Activated CD8-positive, alpha-beta memory T cell treated with anti-CD3 and anti-CD28 coated beads, Interleukin-2, amount 10 ng/mL, durations not matched to agents 7 days and 5 days (primary cell): ENCODE measurements at places on chromosomes 11 and 22.

DNA sequence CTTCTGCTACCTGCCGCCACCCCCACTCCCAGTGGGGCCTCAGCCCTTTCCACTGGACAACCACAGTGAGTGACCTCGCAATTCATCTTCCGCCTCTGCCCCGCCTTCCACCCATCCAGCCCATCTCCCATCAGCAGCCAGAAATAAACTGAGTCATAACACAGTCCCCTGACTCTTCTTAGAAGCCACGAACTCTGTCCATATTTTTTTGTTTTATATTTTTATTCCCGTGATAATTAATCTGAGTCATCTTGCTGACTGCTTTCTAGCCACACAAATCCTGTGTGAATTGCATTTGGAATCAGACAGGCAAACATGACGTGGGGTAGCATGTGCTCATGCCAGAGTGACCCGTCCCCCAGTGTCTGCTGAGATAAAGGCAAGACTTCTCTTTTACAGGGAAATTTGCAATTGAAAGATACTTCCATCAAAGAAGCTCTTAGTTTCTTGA lies 7.0 kb downstream of the FADD start:
- peaks cover 31% of the 10 kb centered on the region for H3K4me1 ChIP-seq
- H3K4me3 ChIP-seq = no peak overlapping the region
- no peak for DNase-seq
- no peak overlapping the region for H3K27ac ChIP-seq

GRCh38 chr11:47177229-47177845 lies 658 bp upstream of the ARFGAP2 start:
- peak overlapping the region; percentile 94 for H3K4me3 ChIP-seq
- DNase-seq = peak; percentile 87
- H3K27ac ChIP-seq = peak overlapping the region; percentile 100
- peaks cover 47% of the 10 kb centered on the region for H3K4me1 ChIP-seq
- H3K27me3 ChIP-seq = no peaks in the 10 kb centered on the region

- no peaks in the 10 kb centered on the region for H3K4me1 ChIP-seq
- H3K4me3 ChIP-seq = no peak overlapping the region
- no peak overlapping the region for H3K27ac ChIP-seq
- DNase-seq = no peak
Measured at GRCh38 chr11:102252339-102252891, 64.9 kb upstream of the BIRC3 start.

DNA sequence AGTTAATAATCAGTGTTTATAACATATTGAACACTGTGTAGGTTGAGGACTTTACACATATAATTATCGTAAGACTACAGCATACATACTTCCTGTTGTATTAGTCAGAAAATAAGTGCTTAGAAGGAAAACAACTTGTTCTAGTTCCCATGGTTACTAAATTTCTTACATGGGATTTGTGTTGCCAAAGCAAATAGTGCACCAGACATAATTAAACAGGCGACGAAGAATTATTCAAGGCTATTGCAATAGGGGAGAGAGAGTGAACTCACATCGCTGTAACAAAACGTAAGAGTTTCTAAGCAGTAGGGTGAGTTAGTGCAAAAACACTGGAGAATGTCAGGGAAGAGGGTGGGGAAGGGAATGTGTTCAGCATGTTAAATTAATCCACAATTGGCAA lies 347.8 kb downstream of the CNTN5 start:
- H3K4me1 ChIP-seq = no peaks in the 10 kb centered on the region
- no peaks in the 10 kb centered on the region for H3K36me3 ChIP-seq
- DNase-seq = no peak
- no peak overlapping the region for H3K4me3 ChIP-seq
- H3K27ac ChIP-seq = no peak overlapping the region

- peak overlapping the region; percentile 68 for H3K27ac ChIP-seq
- no peaks in the 10 kb centered on the region for H3K27me3 ChIP-seq
- H3K36me3 ChIP-seq = peaks cover 32% of the 10 kb centered on the region
- peaks cover 66% of the 10 kb centered on the region for H3K4me1 ChIP-seq
- no peak for DNase-seq
Measured at GRCh38 chr11:63855975-63856374, 17.1 kb downstream of the MARK2 start.

GRCh38 chr11:119974467-119974866 lies 163.4 kb downstream of the TRIM29 start:
- no peak overlapping the region for H3K4me3 ChIP-seq
- no peaks in the 10 kb centered on the region for H3K4me1 ChIP-seq
- DNase-seq = no peak
- H3K36me3 ChIP-seq = no peaks in the 10 kb centered on the region
- no peak overlapping the region for H3K27ac ChIP-seq
- no peaks in the 10 kb centered on the region for H3K27me3 ChIP-seq

DNA sequence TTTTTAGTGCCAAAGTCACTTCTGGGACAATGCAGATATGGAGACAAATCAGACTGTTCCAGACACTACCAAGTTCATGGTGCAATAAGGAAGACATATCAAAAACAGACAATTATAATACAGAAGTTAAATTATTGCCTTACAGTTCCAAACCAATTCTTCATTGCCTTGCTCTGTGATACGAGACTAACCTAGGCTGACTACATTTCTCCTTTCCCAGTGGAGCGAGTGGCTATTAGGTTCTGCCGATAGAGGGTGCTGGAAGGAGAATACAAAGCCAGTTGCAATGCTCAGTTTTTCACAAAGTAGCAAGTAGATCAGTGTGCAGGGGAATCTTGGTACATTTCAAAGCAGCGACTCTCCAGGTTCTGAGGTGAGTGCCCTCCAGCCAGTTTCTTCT lies 67.8 kb downstream of the FAM168A start:
- no peak for DNase-seq
- H3K36me3 ChIP-seq = peaks cover 1% of the 10 kb centered on the region
- H3K27me3 ChIP-seq = no peaks in the 10 kb centered on the region
- no peak overlapping the region for H3K27ac ChIP-seq
- peaks cover 4% of the 10 kb centered on the region for H3K4me1 ChIP-seq

- no peak overlapping the region for H3K4me3 ChIP-seq
- DNase-seq = no peak
- H3K4me1 ChIP-seq = peaks cover 51% of the 10 kb centered on the region
- no peaks in the 10 kb centered on the region for H3K27me3 ChIP-seq
Measured at GRCh38 chr22:43007519-43008102, 7.3 kb downstream of the PACSIN2 start.

DNA sequence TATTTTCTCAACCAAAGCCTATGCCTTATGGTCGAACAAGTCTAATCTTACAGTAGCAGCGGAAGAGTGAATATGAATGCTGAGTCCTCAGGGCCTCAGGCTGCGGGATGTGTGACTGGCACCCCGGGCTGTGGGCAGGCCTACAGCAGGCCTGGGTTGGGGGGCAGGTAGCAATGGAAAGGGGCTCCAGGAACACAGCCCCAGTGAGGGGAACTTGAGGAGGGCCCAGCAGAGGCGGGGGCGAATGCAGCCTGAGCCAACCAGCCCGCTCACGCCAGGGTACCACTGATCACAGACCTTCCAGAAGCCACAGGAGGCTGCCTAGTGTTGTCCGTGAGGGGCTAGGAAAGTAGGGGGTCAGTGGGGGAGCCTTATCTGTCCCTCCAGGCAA lies 11.3 kb upstream of the CD5 start:
- no peak for DNase-seq
- peak overlapping the region; percentile 83 for H3K27ac ChIP-seq
- H3K4me1 ChIP-seq = peaks cover 48% of the 10 kb centered on the region
- H3K4me3 ChIP-seq = peak overlapping the region; percentile 62
- no peaks in the 10 kb centered on the region for H3K27me3 ChIP-seq

GRCh38 chr11:78262691-78263090 lies 74.0 kb downstream of the USP35 start:
- no peak overlapping the region for H3K4me3 ChIP-seq
- H3K27ac ChIP-seq = no peak overlapping the region
- peaks cover 2% of the 10 kb centered on the region for H3K4me1 ChIP-seq

- no peaks in the 10 kb centered on the region for H3K36me3 ChIP-seq
- peaks cover 2% of the 10 kb centered on the region for H3K27me3 ChIP-seq
- H3K27ac ChIP-seq = no peak within 1 kb of the TSS
- no peak for DNase-seq
Measured at GRCh38 chr11:60088364-60088763, at the start of gene MS4A2. Gene MS4A2 (plus strand): TSS chr11:60088664. CDS start chr11:60088766, 102 bp downstream.

- no peak overlapping the region for H3K4me3 ChIP-seq
- H3K4me1 ChIP-seq = no peaks in the 10 kb centered on the region
- DNase-seq = peak; percentile 16
- peaks cover 21% of the 10 kb centered on the region for H3K27me3 ChIP-seq
Measured at GRCh38 chr11:69219991-69220390, 64.3 kb downstream of the SMIM38 start.

DNA sequence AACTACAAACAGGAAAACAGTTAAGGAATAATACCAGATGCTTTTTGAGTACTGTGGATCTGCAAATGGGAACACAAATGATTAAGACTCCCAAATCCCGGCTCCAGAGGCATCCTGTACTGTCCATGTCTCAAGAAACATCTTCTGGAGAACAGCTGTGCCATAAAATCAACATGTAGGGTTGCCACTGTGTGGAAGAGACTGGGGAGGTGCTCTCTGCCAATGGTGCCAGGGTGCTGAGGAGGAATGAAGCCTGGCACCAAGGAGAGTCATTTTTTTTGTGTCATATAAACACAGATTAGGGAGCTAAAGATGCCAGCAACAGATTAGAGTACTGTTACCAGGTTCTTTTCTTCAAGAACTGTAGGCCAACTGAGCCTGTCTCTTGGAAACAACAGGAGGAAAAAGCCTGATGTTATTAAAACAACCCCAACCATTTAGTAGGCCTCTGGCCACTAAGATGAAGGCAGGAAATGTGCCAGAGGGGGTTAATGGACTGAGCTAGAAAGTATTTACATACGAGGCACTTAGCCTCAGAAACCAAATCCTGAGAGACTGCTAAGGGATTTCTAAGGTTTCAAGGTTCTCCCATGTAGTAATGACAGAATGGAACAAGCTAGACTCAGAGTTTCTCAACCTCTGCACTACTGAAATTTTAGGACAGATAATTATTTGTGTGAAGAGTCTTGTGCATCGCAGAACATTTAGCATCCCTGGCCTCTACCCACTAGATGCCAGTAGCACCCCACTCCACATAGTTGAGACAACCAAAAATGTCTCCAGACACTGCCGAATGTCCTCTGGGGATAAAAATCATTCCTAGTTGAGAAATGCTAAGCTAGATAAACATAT lies 54.6 kb upstream of the CHRM4 start:
- H3K27ac ChIP-seq = no peak overlapping the region
- DNase-seq = no peak
- no peaks in the 10 kb centered on the region for H3K27me3 ChIP-seq
- H3K4me3 ChIP-seq = no peak overlapping the region
- H3K4me1 ChIP-seq = peaks cover 7% of the 10 kb centered on the region
- peaks cover 13% of the 10 kb centered on the region for H3K36me3 ChIP-seq

GRCh38 chr11:35629914-35630313 lies 11.7 kb downstream of the FJX1 start:
- H3K27me3 ChIP-seq = peaks cover 45% of the 10 kb centered on the region
- no peaks in the 10 kb centered on the region for H3K36me3 ChIP-seq
- H3K27ac ChIP-seq = no peak overlapping the region
- no peak overlapping the region for H3K4me3 ChIP-seq

GRCh38 chr22:24525416-24526037 lies 29.4 kb downstream of the GUCD1 start:
- H3K27ac ChIP-seq = no peak overlapping the region
- DNase-seq = peak; percentile 92
- H3K36me3 ChIP-seq = no peaks in the 10 kb centered on the region
- H3K27me3 ChIP-seq = peaks cover 4% of the 10 kb centered on the region
- peaks cover 14% of the 10 kb centered on the region for H3K4me1 ChIP-seq
